ENCODE measurements at places on chromosomes 3 and 15.

GRCh38 chr15:48563934-48564333, 81.6 kb downstream of the FBN1 start:
- no peak for DNase-seq

DNA sequence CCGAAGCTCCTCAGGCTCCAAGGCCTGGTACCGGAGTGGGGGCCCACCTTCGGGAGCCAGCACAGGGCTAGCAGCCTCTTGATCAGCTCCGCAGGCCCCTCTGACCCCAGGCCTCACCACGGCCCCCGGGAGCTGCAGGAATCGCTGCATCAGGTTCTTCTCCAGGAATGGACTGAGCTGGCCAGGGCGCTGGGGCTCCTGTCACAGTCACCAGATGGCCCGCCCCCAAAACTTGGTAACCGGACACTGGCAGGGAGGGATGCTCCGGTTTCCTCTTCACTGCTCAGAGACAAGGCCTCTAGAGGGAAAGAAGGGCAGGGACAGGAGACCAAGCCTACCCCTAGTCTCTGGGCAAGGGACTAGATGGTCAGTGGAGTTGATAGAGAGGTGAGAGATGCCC, 9.9 kb downstream of the AP3B2 start:
- no peak for DNase-seq

DNA sequence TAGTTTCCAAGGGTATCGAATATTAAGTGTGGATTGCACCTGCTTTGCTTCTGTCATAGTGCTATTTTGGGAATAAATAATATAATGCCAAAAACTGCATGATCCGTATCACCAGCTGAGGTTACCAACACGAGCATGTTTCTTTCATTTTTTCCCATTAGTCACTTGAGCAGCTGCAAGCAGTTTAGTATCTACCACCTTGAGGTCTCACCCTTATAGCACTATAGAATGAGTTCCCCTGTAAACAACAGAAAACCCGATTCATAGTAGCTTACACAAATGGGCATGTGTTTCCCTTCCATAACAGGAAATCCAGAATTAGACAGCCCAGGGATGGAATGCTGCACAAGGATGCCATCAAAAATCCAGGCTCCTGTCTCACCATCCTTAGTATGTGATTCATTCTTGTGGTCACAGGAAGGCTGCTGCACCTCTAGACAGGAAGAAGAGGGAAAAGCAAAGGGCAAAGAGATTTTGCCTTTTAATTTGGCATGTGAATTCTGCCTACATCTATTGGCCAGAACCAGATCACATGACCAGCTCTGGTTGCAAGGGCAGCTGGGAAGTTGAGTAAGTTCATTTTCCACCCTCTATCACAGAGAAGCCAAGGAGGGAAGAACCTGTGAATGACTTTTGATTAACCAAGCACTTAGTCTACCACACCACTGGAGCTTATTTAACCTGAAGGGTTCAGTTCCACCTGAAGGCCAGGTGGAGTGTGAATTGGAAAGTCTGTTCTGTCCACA, 91.3 kb upstream of the SLC25A36 start:
- DNase-seq, result no peak

DNA sequence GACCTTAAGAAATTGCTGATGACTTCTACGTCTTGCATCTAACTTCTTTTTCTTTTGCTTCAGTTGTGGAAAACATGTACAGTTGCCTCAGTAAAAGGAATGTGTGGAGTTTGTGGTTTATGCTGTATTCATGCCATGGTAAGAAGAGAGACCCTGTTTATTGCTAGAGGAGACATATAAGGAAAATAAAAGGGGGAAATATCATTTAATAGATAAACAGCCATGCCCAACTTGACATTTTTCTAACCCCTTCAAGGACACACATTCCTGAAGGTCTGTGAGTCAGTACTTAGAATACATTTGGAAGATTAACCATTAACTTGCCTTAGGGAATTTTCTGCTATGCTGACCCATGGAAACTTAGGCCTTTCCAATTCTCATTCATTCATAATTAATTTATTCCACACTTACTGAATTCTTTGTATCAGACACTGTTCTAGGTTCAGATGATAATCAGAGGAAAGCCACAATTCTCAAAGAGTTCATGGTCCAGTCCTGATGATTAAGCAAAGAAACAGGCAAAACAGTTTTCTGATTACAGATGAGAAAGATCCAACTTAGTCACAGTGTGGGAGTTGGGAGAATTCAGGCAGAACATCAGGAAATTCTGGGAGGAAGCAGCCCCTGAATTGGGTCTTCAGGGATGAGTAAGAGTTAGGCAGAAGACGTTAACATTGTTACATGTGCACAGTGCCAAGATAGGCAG, 329.8 kb upstream of the RASGRP1 start:
- DNase-seq, result no peak

GRCh38 chr3:15942462-15942861, 144.7 kb upstream of the ANKRD28 start:
- DNase-seq, result no peak

DNA sequence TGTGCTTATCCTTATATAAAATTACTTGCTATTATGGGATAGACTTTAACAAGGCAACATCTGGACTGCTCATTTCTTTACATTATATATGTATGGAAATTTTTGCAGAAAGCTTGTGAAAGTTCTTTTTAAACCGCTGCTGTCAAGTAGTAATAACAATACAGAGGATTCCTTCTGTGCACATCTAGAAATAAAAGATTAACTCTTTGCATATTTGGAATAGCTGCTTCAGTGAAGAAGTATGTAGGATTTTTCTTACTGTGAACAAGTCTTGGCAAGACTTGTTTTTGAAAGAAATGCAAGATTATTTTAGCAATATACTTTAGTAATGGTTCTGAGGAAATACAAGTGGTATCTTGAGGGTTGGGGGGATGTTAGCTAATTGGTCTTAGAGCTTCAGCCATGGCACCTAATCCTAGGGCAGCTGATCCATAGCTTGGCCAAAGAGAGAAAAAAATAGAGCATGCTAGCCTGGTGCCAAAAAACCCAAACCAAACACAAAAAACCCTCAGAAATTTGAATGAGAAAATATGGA, 4.3 kb downstream of the PRKCI start:
- no peak for DNase-seq

GRCh38 chr3:191961529-191961928, 500.6 kb downstream of the PYDC2 start:
- no peak for DNase-seq

GRCh38 chr3:47434849-47435248, 40.9 kb downstream of the SCAP start:
- no peak for DNase-seq

DNA sequence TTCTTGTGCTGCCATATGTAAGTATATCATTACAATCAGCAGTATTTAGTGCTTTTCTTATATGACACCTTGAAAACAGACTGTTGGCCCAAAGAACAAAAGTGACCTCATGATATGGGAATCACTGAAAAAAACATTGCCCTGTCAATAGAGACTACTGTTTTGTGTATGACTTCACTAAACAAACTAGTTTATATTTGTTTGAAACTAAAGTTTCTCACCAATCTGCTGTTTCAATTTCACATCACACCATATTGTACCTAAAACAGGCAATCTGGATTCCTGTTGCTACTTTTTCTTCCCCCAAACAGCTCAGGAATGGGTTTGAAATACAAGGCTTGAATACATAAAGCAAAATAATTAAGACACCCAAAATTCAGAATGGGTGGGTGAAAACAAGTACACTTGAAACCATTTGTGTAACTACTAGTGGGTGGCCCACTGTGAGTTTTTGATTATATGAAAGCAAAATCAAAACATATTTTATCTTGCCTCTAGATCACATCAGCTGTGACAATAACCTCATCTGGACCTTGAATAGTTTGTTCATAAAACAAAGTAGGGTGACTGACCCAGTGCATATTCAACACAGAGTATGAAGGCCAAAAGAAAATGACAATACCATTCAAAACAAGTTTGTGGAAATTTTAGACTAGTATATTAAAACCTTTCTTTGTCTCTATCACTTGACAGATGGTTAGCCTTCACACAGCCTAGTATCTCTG, 5.9 kb downstream of the ZBTB20 start:
- no peak for DNase-seq

- no peak for DNase-seq
Observed at GRCh38 chr15:66170716-66171115, 82.8 kb downstream of the MEGF11 start.

DNA sequence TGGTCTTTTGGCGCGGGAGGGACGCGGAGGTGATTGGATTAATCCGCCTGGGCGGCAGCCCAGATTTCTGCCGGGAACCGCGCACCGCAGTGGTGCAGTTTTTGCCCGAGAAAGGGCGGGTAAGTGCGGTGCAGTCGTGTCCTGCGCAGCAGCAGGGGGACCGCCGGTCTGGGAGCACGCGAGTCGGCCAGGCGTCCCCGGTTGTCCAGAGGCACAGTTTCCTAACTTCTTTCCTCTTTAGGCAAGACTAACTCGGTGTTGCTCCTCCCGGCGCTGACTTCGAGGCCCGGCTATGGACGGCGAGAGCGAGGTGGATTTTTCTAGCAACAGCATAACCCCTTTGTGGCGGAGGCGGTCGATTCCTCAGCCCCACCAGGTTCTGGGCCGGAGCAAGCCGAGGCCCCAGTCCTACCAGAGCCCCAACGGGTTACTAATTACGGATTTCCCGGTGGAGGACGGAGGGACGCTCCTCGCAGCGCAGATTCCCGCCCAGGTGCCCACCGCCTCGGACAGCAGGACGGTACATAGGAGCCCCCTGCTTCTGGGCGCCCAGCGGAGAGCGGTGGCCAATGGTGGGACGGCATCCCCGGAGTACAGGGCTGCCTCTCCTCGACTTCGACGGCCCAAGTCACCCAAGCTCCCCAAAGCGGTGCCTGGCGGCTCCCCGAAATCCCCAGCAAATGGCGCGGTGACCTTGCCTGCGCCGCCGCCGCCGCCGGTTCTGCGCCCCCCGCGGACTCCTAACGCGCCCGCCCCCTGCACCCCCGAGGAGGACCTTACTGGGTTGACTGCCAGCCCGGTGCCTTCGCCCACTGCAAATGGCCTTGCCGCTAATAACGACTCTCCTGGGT, 736 bp downstream of the ARHGEF26 start:
- DNase-seq, result peak; percentile 45

- DNase-seq, result no peak
Observed at GRCh38 chr3:177905173-177906125, 630.8 kb upstream of the KCNMB2 start.

GRCh38 chr3:188595890-188596376, 442.0 kb downstream of the LPP start:
- DNase-seq, result no peak

GRCh38 chr15:68407141-68407885, 24.6 kb downstream of the ITGA11 start:
- DNase-seq, result no peak

DNA sequence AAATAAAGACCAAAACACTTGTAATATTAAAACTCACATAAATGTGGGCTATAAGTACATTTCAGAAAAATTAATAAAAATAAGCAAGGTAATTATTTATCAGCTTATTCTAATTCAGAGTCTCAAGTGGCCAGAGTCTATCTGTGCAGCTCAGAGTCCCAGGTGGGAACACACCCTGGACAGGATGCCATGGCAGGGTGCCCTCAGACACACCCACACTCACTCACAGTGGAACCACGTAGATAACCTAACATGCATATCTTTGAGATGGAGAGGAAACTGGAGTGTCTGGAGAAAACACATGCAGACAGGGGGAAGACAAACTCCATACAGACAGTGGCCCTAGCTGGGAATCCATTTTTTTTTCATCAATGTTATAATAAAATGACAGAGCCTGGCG, 37.2 kb downstream of the FSIP1 start:
- no peak for DNase-seq

GRCh38 chr3:171778493-171778892, 31.8 kb downstream of the PLD1 start:
- no peak for DNase-seq

GRCh38 chr3:197309528-197310361, 11.3 kb upstream of the DLG1 start:
- no peak for DNase-seq

- DNase-seq, result peak; percentile 98
Observed at GRCh38 chr3:178421069-178421468, 115.2 kb upstream of the KCNMB2 start.

- DNase-seq, result no peak
Observed at GRCh38 chr3:47847260-47847659, 44.3 kb downstream of the DHX30 start.

DNA sequence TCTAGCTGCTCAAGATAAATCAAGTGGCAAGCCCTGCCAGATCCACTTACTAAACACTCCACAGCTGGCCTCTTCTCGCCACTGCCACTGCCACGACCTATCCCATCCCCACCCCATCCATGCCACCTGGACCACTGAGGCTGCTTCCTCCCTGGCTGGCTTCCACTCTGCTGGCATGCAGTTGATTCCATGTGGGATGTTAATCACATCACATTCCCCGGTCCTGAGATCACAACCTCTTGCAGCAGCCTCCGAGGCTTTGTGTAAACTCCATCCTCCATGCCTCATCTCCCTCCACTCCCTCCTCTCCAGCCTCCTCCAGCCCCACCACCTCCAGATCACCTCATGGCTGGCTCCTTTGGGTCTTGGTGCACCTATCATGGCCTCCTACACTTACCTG, 7.7 kb downstream of the NCKIPSD start:
- no peak for DNase-seq

DNA sequence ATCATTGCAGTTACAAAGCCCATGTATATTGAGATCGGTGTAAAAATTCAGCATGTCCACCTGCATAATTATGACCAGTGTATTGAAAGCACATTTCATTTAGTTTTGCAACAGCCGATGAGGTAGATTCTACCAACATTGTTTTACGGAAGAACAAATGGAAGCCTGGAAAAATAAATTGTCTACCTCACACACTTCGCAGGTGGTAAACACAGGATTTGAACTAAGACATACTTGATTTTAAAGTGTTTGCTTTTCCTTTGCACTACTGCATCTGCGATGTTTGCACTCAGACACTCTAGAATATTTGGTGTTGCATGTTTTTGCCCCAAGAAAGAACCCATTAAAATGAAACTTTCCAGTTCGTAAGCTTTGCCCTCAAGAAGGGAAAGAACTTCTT, 148.4 kb downstream of the PGPEP1L start:
- no peak for DNase-seq

- no peak for DNase-seq
Observed at GRCh38 chr3:10417847-10418246, 87.5 kb downstream of the ATP2B2 start.

DNA sequence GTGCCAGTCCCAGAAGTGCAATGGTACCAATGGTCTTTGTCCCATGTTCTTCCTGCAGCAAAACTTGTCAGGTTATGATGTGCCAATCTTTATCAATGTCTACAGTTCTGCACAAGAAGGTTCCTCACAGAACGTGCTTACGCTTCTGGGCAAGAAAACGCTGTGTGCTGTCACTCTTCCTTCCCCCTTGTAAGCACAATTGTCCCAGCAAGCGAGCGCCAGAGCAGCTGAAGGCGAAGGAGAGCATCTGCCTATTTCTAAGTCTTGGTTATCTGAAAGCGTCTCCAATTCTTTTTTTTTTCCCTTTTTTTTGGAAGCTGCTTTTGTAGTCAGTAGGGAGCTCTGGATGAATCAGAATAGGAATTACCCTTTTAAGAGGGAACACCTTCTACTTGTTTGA, 514.4 kb downstream of the FGF12 start:
- DNase-seq, result no peak

GRCh38 chr15:79053894-79054293, 36.7 kb downstream of the RASGRF1 start:
- DNase-seq, result no peak

- DNase-seq, result no peak
Observed at GRCh38 chr3:41208507-41209220, 9.4 kb downstream of the CTNNB1 start.

- no peak for DNase-seq
Observed at GRCh38 chr3:17518189-17519059, 224.0 kb downstream of the TBC1D5 start.

Data from NCI-H2081 (cell line).